Activated effector memory CD4-positive, alpha-beta T cell treated with Interleukin-2 at 50 U/mL for 16 hours (primary cell): ENCODE measurements at places on chromosomes 12 and 14.

- no peak for DNase-seq
Observed at GRCh38 chr12:101436136-101436535, 28.6 kb upstream of the ARL1 start.

GRCh38 chr14:51783765-51784164, 76.6 kb upstream of the GNG2 start:
- no peak for DNase-seq

- DNase-seq = no peak
Observed at GRCh38 chr12:95674163-95674562, 116.4 kb downstream of the NTN4 start.

- DNase-seq = no peak
Observed at GRCh38 chr14:105864116-105864515, 337.7 kb downstream of the TMEM121 start.

GRCh38 chr12:69097619-69098368, 141.6 kb upstream of the CPSF6 start:
- no peak for DNase-seq

DNA sequence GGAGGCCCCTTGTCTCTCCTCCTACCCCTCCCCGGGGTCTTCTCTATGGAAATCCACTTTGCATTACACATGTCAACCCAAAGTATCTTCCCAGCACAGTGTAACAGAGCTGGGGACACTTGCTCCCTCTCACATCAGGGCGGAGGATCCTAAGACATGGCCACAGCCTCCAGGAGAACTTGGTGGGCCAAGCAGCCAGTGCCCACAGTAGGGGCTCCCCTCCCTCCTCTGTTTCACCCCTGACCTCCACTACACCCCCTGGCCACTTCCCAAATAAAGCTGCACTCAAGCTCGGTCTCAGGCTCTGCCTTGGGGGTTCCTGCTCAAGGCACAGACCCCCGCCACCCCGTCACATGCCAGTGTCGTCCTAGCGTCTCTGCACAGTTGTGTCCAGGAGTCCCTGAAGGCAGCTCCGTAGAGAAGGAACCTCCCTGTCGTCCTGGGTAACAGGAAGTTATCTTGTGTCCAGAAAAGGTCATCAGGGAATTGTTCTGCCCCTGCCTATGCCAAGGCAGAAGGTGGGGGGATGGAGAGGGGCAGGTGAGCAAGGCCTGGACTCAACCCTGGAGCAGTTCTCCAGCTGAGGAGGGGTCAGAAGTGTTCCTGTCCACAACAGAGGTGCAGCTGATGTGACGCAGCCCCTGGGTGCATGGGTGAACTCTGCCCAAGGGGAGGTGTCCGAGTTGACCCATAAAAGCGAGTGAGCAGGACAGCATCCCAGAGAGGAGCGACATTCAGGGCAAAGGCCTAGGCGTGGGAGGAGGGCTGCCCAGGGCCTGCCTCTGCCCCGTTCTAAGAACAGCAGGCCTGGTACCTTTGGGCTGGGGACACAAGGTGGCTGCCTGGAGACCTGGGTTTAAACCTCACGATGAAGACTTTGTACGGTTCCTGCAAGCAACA, 25.5 kb downstream of the DIO3 start:
- DNase-seq = no peak

- no peak for DNase-seq
Observed at GRCh38 chr12:105396983-105397382, 66.5 kb downstream of the C12orf75 start.
